ENCODE measurements at places on chromosomes 5 and 9.

- H3K27ac ChIP-seq: peak overlapping the region; percentile 99
- H3K27me3 ChIP-seq: no peaks in the 10 kb centered on the region
- peaks cover 19% of the 10 kb centered on the region for H3K36me3 ChIP-seq
- H3K4me3 ChIP-seq: no peak overlapping the region
Measured at GRCh38 chr5:119309326-119309725, 46.5 kb upstream of the TNFAIP8 start.

GRCh38 chr9:103821115-103821514, 273.0 kb upstream of the SMC2 start:
- DNase-seq: no peak
- H3K36me3 ChIP-seq: no peaks in the 10 kb centered on the region
- H3K27me3 ChIP-seq: no peaks in the 10 kb centered on the region
- H3K4me3 ChIP-seq: no peak overlapping the region
- no peak overlapping the region for H3K27ac ChIP-seq

GRCh38 chr5:175718401-175719108, 60.7 kb downstream of the HRH2 start:
- H3K36me3 ChIP-seq: no peaks in the 10 kb centered on the region
- no peaks in the 10 kb centered on the region for H3K4me1 ChIP-seq
- DNase-seq: peak; percentile 74
- H3K27me3 ChIP-seq: no peaks in the 10 kb centered on the region
- H3K4me3 ChIP-seq: no peak overlapping the region

GRCh38 chr5:127513408-127513970, 4.0 kb upstream of the PRRC1 start:
- H3K27me3 ChIP-seq: peaks cover 15% of the 10 kb centered on the region
- H3K27ac ChIP-seq: no peak overlapping the region
- H3K4me3 ChIP-seq: no peak overlapping the region

GRCh38 chr9:3898461-3899218, 372.8 kb upstream of the RFX3 start:
- no peak overlapping the region for H3K4me3 ChIP-seq
- no peaks in the 10 kb centered on the region for H3K27me3 ChIP-seq
- no peak overlapping the region for H3K27ac ChIP-seq
- no peaks in the 10 kb centered on the region for H3K4me1 ChIP-seq
- no peak for DNase-seq
- no peaks in the 10 kb centered on the region for H3K36me3 ChIP-seq

GRCh38 chr9:98101868-98102273, 17.2 kb downstream of the TRIM14 start:
- DNase-seq: peak; percentile 92
- no peak overlapping the region for H3K4me3 ChIP-seq
- H3K4me1 ChIP-seq: peaks cover 59% of the 10 kb centered on the region
- peaks cover 55% of the 10 kb centered on the region for H3K36me3 ChIP-seq

- no peaks in the 10 kb centered on the region for H3K27me3 ChIP-seq
- H3K4me3 ChIP-seq: no peak overlapping the region
- no peak overlapping the region for H3K27ac ChIP-seq
- H3K36me3 ChIP-seq: no peaks in the 10 kb centered on the region
- no peaks in the 10 kb centered on the region for H3K4me1 ChIP-seq
Measured at GRCh38 chr9:124180557-124180956, 77.2 kb upstream of the NEK6 start.

DNA sequence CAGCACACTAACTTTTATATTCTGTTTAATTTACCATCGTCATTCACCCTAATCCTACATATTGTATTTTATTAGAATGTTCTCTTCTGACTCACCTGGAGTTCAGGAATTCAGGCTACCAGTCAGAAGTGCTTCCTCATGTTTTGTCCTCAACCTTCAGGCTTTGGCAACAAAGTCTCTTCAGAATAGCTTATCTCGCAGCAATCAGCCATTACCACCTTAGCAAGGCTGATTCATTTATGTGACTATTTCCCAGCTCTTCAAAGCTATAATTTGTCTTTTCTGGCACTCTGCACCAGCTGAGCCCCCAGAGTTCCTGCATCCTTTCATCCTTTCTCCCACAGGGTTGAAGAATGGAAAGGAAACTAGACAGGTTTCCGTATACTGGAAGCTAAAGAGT, 365.5 kb upstream of the CDH18 start:
- H3K36me3 ChIP-seq: no peaks in the 10 kb centered on the region
- no peak overlapping the region for H3K27ac ChIP-seq
- DNase-seq: no peak
- no peak overlapping the region for H3K4me3 ChIP-seq
- H3K4me1 ChIP-seq: no peaks in the 10 kb centered on the region

GRCh38 chr5:134656690-134657089, 8.1 kb downstream of the SEC24A start:
- H3K36me3 ChIP-seq: peaks cover 11% of the 10 kb centered on the region
- no peaks in the 10 kb centered on the region for H3K4me1 ChIP-seq
- no peak overlapping the region for H3K4me3 ChIP-seq
- no peak overlapping the region for H3K27ac ChIP-seq

DNA sequence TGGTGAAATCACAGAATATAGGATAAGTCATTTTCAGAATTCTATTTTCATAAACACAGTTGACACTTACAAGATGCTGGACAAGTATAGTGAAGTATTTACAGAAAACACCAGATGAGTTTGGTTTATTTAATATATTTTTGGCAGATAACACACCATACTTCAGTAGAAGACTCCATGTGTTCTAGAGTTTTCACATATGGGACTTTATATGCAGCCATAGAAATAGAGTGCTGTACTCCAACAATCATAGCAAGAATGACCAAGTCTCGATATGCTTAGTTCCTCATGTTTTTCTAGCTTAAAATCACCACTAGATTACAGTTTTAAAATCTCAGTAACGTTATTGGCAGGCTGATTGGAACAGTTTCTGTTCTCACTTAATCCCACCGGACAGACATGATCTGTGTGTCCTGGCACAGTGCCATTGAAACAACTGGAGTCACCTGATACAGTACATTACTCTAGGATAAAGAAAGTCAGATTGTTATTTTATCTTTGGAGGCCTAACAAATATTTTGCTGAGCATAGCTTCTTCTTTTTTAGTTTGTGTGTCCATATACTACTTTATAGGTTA, 45.8 kb upstream of the ERBIN start:
- H3K4me1 ChIP-seq: no peaks in the 10 kb centered on the region
- no peaks in the 10 kb centered on the region for H3K36me3 ChIP-seq
- no peaks in the 10 kb centered on the region for H3K27me3 ChIP-seq

- no peaks in the 10 kb centered on the region for H3K27me3 ChIP-seq
- H3K4me3 ChIP-seq: no peak overlapping the region
- no peak overlapping the region for H3K27ac ChIP-seq
- DNase-seq: no peak
- H3K36me3 ChIP-seq: no peaks in the 10 kb centered on the region
Measured at GRCh38 chr9:25241421-25241820, 436.8 kb downstream of the TUSC1 start.

DNA sequence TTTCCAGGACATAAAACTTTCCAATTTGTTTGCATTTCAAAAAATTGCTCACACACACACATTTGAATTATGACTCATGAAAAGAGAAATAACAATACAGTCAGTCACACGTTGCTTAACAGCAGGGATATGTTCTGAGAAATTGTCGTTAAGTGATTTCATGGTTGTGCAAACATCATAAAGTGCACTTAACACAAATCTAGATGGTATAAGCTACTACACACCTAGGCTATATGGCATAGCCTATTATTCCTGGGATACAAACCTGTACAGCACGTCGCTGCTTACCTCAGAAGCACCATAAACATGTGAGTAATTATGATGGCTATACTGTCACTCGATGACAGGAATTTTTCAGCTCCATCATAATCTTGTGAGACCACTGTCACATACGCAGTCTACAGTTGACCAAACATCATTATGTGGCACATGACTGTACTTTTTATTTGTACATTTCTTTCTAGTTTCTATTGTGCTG, 378.2 kb downstream of the ACTL7B start:
- H3K27me3 ChIP-seq: no peaks in the 10 kb centered on the region
- H3K4me3 ChIP-seq: no peak overlapping the region
- H3K4me1 ChIP-seq: no peaks in the 10 kb centered on the region

- H3K4me1 ChIP-seq: no peaks in the 10 kb centered on the region
- no peaks in the 10 kb centered on the region for H3K27me3 ChIP-seq
- H3K27ac ChIP-seq: no peak overlapping the region
- no peak overlapping the region for H3K4me3 ChIP-seq
- no peak for DNase-seq
Measured at GRCh38 chr5:64301566-64301965, 135.9 kb downstream of the RNF180 start.

- H3K4me1 ChIP-seq: no peaks in the 10 kb centered on the region
- no peaks in the 10 kb centered on the region for H3K36me3 ChIP-seq
- H3K27me3 ChIP-seq: no peaks in the 10 kb centered on the region
- no peak overlapping the region for H3K27ac ChIP-seq
Measured at GRCh38 chr5:17302604-17303003, 85.2 kb downstream of the BASP1 start.

GRCh38 chr5:174991847-174992246, 267.5 kb downstream of the MSX2 start:
- no peak overlapping the region for H3K4me3 ChIP-seq
- H3K27ac ChIP-seq: no peak overlapping the region
- no peaks in the 10 kb centered on the region for H3K27me3 ChIP-seq
- DNase-seq: no peak
- H3K36me3 ChIP-seq: no peaks in the 10 kb centered on the region

- DNase-seq: no peak
- no peak overlapping the region for H3K27ac ChIP-seq
- peaks cover 33% of the 10 kb centered on the region for H3K4me1 ChIP-seq
- H3K27me3 ChIP-seq: no peaks in the 10 kb centered on the region
Measured at GRCh38 chr9:79692857-79693571, 121.2 kb downstream of the TLE4 start.

GRCh38 chr5:38866362-38867031, 20.7 kb downstream of the OSMR start:
- no peak overlapping the region for H3K4me3 ChIP-seq
- DNase-seq: no peak
- H3K36me3 ChIP-seq: no peaks in the 10 kb centered on the region
- H3K4me1 ChIP-seq: no peaks in the 10 kb centered on the region
- H3K27me3 ChIP-seq: no peaks in the 10 kb centered on the region
- H3K27ac ChIP-seq: no peak overlapping the region

DNA sequence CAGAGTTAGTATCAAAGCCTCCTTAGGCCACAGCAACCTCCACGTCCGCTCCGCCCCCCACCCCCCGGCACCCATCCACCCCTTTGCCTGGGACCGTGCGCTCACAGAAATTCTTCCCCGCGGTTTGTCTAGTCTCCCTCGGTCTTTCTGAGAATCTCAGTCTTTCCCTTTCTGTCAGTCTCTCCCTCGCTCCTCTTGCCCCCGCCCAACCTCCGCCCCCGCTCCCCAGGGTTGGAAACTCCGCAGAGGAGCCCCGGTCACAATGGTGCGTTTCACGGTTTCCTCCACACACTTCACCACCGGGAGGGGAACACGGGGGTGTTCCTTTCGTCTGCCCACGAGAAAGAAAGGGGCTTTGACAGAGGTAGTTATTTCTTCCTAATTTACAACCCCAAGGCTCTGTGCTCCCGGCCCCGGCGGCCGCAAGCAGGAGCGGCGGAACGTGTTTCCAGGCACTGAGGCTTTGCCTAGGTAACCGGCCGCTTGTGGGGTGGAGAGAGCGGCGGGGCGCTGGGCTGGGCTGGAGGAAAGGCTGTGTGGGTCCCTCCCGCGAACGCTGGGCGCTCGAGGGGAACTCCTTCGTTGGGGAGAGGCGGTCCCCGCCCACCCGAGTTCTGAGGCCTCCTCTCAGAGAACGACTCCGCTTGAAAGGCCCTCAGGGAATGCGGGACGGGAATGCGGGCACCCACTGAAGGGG, 2.1 kb downstream of the NR4A3 start:
- no peak overlapping the region for H3K27ac ChIP-seq
- H3K4me1 ChIP-seq: peaks cover 44% of the 10 kb centered on the region
- no peak for DNase-seq
- H3K36me3 ChIP-seq: no peaks in the 10 kb centered on the region
- H3K4me3 ChIP-seq: no peak overlapping the region

- DNase-seq: no peak
- no peaks in the 10 kb centered on the region for H3K36me3 ChIP-seq
- H3K4me1 ChIP-seq: 0 out of 2 replicates have a peak, but pooled peaks cover 3% of the 10 kb centered on the region
- H3K4me3 ChIP-seq: no peak overlapping the region
Measured at GRCh38 chr5:75142566-75143136, 90.3 kb upstream of the GCNT4 start.

DNA sequence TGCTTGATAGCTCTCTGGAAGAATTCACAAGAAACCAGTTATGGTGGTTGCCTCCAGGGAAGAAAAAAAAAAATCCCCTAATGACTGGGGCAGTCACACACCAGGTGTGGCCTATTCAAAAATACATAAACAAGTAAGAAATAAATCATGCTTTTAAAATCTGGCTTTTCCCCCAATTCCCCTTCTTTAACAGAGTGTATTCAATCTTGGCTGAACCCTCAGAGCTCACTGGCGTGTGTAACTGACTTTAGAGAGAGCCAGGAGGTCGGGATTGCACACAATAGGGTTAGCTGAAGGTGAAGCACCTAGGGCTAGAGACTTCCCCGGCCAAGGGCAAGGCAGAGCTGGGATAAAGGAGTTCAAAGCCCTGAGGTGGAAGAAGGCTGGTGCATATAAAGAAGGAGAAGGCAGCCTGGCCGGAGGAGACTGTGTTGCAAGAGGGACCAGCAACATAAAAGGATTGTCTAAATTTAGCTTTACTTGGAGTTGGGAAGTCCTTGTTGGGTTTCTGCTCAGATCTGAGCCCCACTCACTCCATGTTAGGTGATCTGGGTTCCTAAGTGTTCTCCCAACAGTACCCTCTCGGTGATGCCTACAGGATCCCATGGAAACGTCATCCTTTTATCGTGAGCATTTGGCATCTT, 19.7 kb downstream of the FNBP1 start:
- peaks cover 63% of the 10 kb centered on the region for H3K36me3 ChIP-seq
- no peak for DNase-seq
- H3K27ac ChIP-seq: no peak overlapping the region
- no peak overlapping the region for H3K4me3 ChIP-seq

GRCh38 chr9:136107155-136107952, 11.3 kb downstream of the TMEM250 start:
- peaks cover 37% of the 10 kb centered on the region for H3K4me1 ChIP-seq
- H3K4me3 ChIP-seq: no peak overlapping the region
- H3K36me3 ChIP-seq: no peaks in the 10 kb centered on the region
- peak overlapping the region; percentile 59 for H3K27ac ChIP-seq
- H3K27me3 ChIP-seq: no peaks in the 10 kb centered on the region

GRCh38 chr9:135078361-135078821, 9.1 kb upstream of the OLFM1 start:
- no peak overlapping the region for H3K27ac ChIP-seq
- no peak overlapping the region for H3K4me3 ChIP-seq
- no peaks in the 10 kb centered on the region for H3K4me1 ChIP-seq

DNA sequence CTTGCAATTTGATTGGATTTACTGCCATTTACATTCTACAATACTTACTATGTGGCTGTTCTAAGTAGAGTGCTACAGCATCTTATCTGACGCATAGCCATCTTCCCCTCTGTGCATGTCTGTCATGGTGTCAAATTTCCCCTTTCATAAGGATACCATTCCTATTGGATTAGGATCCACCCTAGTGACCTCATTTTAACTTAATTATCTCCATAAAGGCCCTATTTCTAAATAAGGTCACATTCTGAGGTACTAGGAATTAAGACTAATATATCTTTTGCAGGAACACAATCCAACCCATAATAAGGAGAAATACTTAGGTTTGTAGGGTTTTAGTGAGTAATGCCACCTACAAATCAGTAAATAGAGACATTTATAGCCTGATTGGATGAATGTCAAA, 268.0 kb downstream of the ADAMTSL1 start:
- no peak overlapping the region for H3K4me3 ChIP-seq
- DNase-seq: no peak
- no peaks in the 10 kb centered on the region for H3K27me3 ChIP-seq

All from DND-41 (cell line).